ENCODE measurements at places on chromosomes 1 and 21.

GRCh38 chr1:212628813-212629415, 20.4 kb downstream of the ATF3 start:
- DNase-seq = no peak

DNA sequence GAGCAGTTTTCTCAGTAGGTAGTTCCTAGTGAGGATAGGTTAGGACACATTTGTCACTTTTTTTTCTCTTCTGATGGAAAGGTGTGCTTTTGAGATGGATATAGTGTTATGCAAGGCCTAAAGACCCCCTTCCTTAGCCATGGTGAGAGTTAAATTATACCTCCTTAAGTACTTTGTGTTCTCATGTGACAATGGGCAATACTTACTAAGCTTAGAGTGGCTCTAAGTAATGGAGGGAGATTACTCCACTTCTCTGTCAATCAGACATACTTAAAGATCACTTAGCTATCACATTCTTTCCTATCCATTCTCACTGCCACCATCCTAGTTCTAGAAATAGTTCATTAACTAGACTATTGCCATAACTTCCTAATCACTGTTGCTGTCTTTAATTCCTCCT, 265.6 kb downstream of the PBX1 start:
- DNase-seq = peak; percentile 33

GRCh38 chr1:109623601-109624161, 4.0 kb downstream of the AMPD2 start:
- no peak for DNase-seq

GRCh38 chr1:83520797-83521196, 478.1 kb downstream of the TTLL7 start:
- DNase-seq = no peak

- DNase-seq = no peak
Observed at GRCh38 chr1:64295136-64295535, 91.7 kb downstream of the UBE2U start.

- DNase-seq = no peak
Observed at GRCh38 chr21:30515681-30516080, 13.7 kb upstream of the KRTAP19-5 start.

DNA sequence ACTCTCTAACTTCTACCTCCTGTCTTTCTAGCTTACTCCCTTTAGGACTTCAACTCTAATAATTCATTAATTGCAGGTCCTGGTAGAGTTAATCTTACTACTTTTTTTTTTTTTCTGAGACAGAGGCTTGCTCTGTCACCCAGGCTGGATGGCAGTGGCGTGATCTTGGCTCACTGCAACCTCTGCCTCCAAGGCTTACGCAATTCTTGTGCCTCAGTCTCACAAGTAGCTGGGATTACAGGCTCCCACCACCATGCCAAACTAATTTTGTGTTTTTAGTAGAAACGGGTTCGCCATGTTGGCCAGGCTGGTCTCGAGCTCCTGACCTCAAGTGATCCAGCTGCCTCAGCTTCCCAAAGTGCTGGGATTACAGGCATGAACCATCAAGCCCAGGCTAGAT, 15.7 kb downstream of the BTBD8 start:
- DNase-seq = no peak

- no peak for DNase-seq
Observed at GRCh38 chr1:166905900-166906299, 29.8 kb upstream of the TADA1 start.

GRCh38 chr1:233389169-233389568, 61.6 kb downstream of the MAP3K21 start:
- no peak for DNase-seq

DNA sequence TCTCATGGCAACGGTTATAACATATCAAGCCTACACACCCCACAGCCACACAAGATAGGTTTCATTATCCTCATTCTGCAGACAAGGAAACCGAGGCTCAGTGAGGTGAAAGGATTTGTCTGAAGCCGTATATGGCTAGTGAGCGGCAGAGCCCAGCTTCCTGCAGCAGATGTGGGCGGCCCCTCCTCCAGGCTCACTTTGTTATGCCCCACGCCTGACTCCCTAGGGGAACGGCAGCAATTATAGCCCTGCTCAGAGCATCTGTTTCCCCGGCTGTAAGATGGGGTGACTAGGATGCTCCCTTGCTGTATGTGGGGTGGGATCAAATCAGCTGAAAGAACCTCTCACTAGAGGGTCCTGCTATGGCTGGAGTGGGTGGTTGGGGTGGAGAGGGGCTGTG, 22.1 kb downstream of the GRHL3 start:
- peak; percentile 92 for DNase-seq

GRCh38 chr1:38266197-38266520, 219.6 kb upstream of the POU3F1 start:
- DNase-seq = no peak

DNA sequence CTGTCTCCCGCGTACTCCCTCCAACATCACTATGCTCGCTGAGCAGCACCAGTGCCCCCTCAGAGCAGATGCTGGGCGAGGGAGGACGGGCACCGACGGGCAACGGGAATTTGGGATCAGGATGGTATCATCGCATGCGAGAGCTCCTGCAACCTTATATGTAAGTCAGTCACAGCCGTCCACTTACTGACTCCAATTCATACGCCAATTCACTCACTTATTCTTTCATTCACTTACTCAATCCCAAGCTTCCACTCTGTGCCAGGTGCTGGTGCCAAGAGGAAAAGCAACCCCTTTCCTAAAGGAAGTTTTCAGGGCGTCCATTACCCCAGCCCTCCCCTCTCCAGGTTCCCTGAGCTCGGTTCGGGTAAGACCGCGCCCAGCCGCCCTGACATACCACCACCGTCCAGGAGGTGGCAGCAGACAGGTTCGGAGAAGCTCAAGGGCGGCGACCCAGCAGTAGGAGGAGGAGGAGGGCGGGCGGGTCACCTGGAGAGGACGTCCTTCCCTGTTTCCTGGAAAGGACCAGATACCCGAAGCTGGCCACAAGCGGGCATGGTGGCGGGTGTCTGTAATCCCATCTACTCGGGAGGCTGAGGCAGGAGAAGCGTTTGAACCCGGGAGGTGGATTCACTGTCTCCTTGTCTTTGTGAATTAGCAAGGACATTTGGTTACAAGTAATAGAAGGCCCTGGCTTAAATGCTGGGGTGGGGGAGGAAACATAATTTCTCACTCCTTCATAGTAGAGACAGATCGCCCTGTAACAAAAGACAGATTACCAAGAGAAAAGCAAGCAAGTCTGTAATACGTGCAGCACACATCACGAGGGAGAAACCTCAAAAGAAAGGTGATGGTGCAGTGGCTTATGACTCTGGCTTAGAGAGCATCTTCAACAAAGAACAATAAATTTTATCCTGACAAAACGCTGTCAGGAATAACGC, 7.6 kb upstream of the IL22RA1 start:
- DNase-seq = peak; percentile 91

GRCh38 chr21:34073749-34074282, 438 bp downstream of the MRPS6 start:
- peak; percentile 47 for DNase-seq

- DNase-seq = no peak
Observed at GRCh38 chr1:61337441-61337951, 255.1 kb downstream of the NFIA start.

GRCh38 chr1:203267347-203267846, 37.9 kb upstream of the BTG2 start:
- peak; percentile 97 for DNase-seq

GRCh38 chr1:114108751-114109255, 44.9 kb downstream of the SYT6 start:
- no peak for DNase-seq

- DNase-seq = no peak
Observed at GRCh38 chr1:91487469-91487868, 13.2 kb upstream of the CDC7 start.

- peak; percentile 82 for DNase-seq
Observed at GRCh38 chr1:11961230-11961629, 19.0 kb upstream of the MFN2 start.

GRCh38 chr1:182789138-182790076, at the start of gene NPL:
Gene NPL (plus strand): TSS chr1:182789773. CDS start chr1:182794372, 4,599 bp downstream.
- peak; percentile 90 for DNase-seq

DNA sequence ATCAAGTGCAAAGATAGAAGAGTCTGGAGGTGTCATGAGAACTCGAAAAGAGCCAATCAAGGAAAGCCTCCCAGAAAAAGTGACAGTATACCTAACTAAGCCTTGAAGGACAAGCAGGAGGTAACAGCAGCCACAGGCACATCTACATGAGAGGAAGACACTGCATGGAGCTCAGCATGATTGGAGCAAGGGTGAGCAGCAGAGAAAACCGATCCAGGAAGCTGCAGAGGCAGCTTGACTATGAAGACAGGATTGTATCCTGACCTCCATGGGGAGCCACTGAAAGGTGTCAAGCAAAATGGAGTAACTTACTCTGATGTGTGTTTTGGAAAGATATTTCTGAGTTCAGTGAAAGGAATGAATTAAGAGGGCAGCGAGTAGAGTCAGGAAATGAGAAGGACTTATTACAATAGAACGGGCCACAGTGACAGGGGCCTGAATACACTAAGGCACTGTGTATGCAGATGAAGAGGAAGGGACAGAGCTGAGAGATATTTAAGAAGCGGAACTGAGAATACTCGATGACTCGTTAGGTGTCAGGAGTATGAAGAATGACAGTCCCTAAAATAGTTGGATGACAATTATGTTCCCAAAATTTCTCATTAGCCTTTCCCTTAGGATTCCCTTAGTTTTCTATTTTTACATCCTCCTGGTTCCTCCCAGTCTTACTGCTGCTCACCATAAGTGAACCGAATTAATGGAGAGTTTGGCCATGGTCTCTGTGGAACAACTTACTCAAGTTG, 139.3 kb upstream of the NFIA start:
- no peak for DNase-seq

DNA sequence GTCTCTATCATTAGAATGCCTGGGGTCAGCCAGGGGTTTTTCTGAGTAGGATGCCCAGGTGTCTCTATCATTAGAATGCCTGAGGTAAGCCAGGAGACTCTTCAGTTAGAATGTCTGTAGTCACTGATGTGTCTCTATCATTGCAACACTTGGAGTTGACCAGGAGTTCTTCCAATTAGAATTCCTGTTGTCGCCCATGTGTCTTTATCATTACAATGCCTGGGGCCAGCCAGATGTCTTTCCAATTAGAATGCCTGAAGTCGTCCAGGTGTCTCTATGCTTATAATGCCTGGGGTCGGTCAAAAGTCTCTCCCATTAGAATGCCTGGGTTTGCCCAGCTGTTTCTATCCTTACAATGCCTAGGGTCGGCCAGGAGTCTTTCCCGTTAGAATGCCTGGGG, 55.8 kb downstream of the RNF187 start:
- DNase-seq = no peak

GRCh38 chr1:161945306-161946060, 78.2 kb downstream of the OLFML2B start:
- DNase-seq = no peak

- no peak for DNase-seq
Observed at GRCh38 chr1:168091720-168092550, 44.8 kb downstream of the GPR161 start.

- no peak for DNase-seq
Observed at GRCh38 chr1:37622131-37622530, 12.6 kb downstream of the RSPO1 start.
